ENCODE measurements at places on chromosomes 3 and 15.

DNA sequence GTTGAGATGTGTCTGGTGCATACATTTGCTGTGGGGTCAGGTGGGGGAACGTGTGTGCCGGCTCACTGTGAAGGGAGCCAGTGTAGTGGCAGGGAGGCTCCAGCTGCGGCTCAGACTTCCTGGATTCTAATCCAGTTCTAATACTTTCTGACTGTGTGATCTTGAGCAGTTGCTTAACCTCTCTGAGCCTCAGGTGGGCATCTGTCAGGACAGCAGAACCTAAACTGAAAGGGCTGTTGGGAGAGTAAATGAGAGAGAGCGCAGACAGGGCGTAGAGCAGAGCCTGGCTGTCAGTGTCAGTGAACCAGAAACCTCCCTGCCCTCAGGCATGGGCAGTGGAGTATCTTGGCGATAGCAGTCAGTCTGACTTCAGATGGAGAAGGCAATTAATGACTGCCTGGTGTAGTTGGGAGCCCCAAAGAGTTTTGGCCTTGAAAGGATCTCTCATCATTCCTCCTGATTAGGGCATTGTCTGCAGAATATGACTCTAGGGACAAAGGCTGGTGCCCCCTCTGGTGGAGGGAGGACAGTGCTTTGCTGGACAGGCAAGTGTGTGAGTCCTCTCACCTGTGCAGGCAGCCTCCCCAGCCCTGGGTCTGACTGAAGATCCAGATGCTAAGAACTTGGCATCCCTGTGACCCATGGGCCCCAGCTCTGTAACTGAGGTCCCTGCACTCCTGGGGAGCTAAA, 9.6 kb downstream of the KBTBD13 start:
- no peak for DNase-seq

DNA sequence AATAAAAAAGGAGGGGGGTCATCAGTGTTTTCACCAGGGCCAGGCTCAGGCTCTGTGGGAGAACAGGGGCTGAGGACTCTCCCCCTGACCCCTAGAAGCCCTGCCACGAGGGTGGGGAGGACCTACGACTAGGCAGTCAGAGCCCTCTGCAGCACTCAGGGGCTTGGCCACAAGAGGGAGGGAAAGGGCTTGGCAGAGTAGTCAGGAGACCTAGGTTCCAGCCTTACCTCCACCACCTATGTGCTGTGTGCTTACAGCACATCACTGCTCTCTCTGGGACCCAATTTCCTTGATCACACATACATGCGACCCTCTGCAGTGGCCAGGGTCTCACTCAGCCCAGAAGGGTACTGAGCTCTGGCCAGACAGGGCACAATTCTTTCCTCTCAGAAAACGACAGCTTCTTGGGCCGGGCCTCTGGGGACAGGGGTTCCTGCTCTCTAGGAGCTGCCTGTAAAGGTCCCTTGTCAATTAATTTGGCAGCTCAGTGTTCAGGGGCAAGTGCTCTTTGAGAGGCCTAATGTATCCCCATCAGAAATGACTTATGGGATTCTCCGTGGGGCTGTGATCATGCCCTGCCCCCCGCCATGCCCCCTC, 16.4 kb upstream of the SKIC8 start:
- no peak for DNase-seq

GRCh38 chr15:100215031-100215842, 126.5 kb downstream of the ADAMTS17 start:
- DNase-seq: no peak

- DNase-seq: no peak
Observed at GRCh38 chr3:189554868-189555557, 76.2 kb upstream of the TP63 start.

- DNase-seq: no peak
Observed at GRCh38 chr3:177443469-177443868, 246.2 kb upstream of the TBL1XR1 start.

DNA sequence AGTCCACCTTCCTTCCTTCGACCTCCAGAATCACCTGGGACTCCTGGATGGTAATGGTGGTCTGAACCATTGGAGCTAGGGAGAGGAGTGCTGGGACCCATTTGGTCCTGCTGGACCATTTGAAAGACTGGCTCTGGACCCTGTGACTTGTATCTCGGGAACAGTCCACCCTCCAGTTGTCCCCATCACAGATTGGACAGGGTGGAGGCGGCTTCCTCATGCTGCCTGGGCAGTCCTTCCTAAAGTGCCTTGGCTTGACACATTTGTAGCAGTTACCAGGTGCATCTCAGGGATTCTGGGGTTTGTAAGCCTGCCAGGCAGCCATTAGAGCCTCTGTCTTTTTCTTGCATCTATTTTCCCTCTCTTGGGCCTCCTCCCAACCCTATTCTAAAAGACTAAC, 758.1 kb downstream of the NAALADL2 start:
- no peak for DNase-seq

GRCh38 chr15:77654975-77655374, 22.3 kb upstream of the LINGO1 start:
- DNase-seq: no peak

DNA sequence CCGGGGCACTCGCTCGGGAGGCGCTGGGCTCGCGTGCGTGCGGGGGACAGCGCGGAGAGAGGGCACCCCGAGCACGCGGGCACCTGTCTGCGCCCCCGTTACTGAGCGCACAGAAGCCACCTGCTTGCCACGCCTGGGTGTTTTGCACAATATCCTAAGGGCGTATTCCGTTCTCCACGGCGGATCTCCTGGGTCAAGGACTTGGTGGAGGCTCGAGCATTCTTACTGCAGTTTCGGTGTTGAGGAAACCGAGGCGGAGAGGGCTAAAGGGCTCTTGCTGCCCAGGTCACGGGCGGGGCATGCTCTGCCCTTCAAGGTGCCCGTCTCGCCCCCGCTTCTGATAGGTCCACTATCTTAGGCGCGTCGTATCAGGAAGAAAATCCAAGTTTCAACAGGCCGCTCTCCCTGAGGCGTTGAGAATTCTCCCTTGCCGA, 526 bp downstream of the GPD1L start:
- DNase-seq: no peak

Measured in non-pigmented ciliary epithelial cell (primary cell).